ENCODE measurements at places on chromosomes 11 and 22.

- DNase-seq: no peak
These were observed 517.7 kb downstream of the ETS1 start for GRCh38 chr11:128069665-128070064.

DNA sequence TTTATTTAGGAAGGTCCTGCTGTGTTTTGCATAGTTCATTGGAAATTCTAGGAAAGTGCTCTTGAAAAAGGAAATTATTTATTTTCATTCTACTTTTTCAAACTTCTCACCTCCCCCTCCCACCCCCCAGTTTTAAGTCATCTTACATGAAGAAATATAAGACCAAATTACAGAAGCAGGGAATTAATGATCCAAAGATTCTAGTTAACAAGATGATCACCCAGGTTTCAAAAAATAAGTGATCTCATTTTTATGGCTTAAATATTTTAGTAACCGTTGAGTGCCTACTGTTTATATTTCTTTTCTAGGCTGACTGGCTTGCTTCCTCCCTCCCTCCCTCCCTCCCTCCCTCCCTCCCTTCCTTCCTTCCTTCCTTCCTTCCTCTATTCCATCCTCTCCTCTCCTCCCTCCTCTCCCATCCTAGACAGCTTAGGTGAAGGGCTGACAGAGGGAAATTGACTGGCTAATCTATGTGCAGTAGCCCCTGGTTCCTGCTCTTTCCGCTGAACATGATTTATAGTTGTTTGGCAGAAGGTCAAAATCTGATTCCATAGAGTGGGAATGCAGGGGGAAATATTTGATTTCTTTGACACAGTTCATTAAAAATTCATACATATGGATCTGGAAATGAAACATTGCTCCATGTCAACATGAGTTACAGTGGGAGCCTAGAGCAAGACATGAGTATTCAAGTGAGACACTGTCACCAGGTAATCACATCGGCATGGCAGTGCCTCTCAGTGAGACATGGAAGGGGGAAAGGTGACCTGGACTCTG is 123.4 kb downstream of the COMMD9 start:
- DNase-seq: no peak

- DNase-seq: no peak
These were observed 192.8 kb upstream of the B3GAT1 start for GRCh38 chr11:134604886-134605285.

GRCh38 chr11:86720546-86720945 is 48.1 kb upstream of the ME3 start:
- DNase-seq: no peak

DNA sequence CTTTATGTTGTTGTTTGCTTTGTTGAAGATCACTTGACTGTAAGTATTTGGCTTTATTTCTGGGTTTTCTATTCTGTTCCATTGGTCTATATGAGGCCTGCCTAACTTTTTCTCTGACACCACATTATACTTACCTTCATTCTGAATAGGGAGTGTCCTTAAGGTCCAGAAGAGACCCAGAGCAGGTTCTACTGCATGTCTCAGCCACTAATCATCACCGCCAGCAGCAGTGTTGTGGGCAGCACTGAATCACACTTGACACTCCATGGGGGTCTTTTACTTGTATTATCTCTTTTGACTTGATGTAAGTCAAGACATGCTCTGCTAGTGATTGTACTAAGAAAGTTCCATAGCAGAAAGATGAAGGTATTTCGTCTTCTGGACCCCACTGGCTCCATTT is 274.9 kb downstream of the TENM4 start:
- no peak for DNase-seq

DNA sequence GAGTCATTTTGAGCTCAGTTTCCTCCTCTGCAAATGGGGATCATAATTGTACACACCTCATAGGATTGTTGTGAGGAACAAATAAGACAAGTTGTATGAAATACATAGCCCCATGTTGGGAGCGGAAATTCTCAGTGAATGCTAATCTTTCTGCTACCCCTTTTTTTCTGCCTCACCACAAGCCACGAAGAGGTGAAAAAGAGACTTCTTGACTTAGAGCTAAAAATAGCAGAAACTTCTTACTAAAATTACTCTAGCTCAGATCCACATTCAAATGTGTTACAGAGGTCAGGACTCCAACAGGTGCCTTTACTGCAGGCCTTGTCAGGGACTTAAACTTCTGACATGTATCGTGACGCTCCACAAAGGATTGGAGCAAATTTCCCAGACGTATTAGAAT is 128.5 kb downstream of the MIAT start:
- no peak for DNase-seq
